ENCODE measurements at places on chromosomes 16 and 17.

DNA sequence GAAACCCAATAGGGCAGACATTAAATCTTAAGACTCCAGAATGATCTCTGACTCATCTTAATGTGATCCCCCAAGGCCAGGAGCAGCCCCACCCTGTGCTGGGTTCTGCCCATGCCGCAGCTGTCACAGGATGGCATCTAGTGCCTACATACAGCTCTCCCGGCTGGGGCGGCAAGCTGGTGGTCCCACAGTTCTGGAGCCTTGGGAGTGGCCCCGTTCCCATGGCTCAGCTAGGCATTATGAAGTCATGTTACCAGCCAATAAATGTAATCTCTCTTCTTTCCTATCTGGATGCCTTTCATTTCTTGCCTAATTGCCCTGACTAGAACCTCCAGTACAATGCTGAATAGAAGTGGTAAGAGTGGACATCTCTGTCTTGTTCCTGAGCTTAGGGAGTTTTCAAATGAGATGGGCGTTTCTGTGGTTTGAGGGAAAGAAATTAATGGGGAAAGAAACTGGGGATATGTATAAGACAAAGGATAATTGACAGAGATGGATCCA, 95.7 kb upstream of the DNAH17 start:
- DNase-seq, result no peak

GRCh38 chr17:4248504-4249277, 15.1 kb downstream of the ANKFY1 start:
- DNase-seq, result no peak

DNA sequence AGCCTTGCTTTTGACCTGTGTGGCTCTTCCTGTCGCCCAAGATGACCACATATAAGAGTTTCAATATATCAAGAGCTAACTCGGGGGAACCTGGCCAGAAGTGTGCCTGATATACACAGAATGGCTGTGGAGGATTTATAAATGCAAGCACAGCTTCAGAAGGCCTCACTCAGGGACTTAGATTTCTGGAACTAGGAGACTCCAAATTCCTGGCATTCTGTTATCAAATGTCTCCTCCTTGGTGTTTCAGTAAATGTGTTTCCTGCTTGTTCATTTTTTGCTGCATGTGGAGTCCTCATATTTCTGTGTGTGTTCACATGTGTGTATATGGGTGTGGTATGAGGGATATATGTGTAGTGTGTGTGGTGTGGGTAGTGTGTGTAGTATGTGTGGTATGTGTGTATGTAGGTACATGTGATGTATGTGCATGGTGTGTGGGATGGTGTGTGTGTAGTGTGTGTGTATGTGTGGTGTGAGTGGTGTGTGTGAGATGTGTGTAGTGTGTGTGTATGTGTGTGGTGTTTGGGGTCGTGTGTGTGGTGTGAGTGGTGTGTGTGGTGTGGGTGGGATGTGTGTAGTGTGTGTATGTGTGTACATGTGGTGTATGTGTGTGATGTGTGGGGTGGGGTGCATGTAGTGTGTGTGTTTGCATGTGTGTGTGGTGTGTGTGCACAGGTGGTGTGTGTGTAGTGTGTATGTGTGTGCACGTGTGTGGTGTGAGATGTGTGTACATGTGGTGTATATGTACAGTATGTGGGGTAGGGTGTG, 981 bp upstream of the CD300H start:
- DNase-seq, result no peak

DNA sequence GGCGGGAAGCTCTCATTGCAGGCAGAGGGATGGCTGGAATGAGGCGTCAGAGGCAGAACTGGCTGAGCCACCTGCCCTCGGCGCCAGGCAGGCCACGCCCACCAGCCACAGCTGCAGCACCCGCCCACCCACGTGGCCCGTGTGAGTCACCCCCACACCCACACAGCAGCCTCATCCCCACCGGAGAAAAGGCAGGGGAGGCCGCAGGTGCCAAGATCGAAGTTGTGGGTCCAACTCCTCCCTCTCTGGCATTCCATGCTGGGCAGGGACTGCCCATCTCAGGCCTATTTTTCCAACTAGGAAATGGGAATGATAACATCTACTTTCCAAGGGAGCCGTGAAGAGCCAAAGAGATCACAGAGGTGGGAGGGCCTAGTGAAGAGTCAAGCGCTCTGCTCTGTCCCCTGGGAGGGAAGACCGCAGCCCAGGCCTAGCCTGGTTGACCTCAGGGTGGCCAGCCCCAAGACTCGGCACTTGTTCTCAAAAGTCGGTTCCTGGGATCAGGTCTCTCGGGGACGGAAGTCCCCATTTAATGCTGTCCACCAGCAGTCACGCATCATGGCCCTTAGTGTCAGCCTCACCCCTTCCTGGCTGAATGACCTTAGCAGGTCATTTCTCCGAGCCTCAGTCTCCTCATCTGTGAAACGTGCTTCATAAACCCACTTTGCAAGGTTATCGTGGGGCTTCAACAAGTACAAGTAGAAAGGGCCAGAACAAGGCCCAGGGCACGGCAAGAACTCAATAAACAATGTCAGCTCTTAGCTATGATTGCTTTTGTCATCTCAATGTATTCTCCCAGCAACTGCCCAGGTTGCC, at the start of gene TRPV3:
TSS of gene TRPV3 (minus strand) at position 45 of the 816 bp plus-strand sequence. CDS start 2,962 bp downstream, outside the sequence.
- peak; percentile 18 for DNase-seq

DNA sequence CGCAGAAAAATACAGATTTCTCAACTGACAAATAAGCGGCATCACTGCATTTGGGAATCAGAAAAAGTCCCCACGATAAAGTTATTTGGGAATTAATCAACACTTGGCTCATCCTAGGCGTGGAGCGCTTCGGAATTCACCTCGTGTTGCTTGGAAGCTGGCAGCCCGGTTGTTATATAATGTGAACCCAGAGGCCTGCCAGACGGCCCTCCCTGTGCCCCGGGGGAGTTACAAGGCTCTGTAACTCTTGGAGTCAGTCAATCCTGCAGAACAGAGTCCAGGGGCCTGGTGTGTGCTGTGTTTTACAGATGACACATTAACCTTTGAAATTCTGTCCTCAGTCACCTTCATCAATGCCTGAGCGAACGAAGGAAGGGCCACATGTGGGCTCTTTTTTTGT, 111.1 kb downstream of the PITPNC1 start:
- DNase-seq, result no peak

- DNase-seq, result no peak
Measured at GRCh38 chr17:82590216-82590615, 58.0 kb downstream of the WDR45B start.

GRCh38 chr17:31596382-31597323, 205.2 kb downstream of the RAB11FIP4 start:
- no peak for DNase-seq

DNA sequence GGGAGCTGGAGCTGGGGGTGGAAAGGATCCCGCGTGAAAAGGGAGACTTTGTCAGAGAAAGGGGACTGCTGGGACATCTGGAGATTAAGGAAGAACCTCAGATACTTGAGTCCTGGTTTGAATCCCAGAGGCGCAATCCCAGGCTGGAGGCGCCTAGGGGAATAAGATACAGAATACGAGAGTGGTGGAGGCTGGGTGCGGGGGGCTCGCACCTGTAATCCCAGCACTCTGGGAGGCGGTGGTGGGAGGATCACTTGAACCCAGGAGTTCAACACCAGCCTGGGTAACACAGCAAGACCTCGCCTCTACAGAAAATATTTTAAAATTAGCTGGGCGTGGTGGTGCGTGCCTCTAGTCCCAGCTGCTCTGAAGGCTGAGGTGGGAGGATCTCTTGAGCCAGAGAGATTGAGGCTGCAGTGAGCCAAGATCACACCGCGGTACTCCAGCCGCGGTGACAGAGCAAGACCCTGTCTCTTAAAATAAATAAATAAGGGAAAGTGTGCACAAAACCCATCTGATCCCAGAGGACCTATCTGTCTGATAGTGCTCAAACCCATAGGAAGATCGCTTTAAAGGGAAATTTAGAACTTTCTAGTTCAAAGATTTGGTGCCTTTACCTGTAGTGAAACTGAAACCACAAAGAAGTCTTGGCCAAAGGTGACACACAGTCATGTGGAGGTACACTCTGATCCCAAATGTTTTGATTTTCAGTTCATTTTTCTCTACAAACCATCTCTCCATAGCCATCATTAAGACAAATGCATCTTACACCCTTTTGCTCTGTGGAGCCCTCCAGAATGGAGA, 617 bp upstream of the SCRN2 start:
- DNase-seq, result no peak

GRCh38 chr17:43720311-43721060, 38.1 kb downstream of the SOST start:
- peak; percentile 42 for DNase-seq

DNA sequence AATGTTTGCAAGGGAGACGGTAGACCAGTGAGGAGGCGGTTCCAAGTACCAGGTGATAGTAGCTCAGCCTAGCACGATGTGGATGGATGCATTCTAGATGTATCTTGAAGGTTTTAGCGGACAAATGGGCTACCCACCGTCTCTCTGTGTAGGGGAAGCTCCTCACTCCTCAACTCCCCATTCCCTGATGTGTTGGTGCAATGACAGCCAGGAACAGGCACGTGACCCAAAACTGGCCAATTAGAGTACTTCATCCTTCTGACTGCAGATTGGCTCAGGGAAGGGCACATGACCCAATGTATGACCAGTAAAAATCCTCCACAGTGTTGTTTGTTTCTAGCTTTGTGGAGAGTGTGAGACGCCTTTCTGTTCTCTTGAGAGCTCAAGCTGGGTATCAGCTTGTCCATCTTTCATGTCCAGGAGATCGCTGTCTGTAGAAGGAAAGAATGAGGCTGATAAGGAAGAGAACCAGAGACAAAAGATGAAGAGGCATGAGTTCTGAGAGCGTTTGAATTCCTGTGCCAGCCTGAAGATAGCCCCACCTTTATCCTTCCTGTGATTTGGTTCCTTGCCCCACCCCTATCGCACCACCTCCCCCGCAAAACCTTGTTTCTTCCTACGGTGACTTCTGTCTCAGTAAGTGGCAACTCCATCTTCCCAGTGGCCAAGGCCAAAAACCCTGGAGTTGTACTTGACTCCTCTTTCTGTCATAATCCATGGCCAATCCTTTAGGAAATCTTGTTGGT, 2.3 kb upstream of the BORCS6 start:
- no peak for DNase-seq

DNA sequence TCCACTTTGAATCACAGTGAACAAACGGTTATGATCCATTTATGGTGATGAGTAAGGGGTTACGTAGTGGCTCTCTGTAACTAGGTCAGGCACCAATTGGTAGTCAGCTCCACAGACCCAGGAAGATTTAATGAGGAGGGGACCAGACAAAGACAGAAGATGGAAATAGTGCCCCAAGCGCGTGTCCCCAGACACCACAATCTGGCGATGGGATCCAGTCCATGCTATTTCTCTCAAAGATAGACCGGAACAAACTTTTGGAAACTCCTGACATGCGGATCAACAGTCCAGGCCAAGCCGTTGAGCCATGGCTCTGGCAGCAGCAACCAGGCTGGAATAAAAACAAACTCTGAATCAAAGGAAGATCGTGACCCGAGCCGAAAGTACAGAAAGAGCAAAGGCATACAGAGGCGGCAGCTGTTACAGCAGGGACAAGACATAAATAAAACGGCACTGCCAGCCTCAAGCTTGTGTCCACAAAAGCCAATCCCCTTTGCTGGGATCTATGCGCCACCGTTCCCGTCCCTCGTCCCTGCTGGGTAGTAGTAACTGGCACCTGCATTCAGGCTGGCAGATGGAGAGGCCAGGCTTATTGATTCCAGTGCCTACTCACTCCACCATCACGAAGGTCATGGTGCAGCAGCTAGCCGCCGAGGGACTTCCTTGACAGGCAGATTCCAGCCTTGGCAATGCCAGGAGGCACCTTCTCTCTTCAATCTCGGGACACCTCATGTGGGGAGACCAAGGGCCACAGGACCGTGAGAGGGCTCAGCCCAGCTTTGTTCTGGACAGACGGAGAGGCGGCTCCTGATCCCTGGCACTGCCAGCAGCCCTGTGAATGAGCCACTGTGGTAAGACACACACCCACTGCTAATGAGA, 50.2 kb downstream of the CDH11 start:
- DNase-seq, result no peak

GRCh38 chr16:64361753-64362152, 760.1 kb downstream of the CDH11 start:
- DNase-seq, result no peak

DNA sequence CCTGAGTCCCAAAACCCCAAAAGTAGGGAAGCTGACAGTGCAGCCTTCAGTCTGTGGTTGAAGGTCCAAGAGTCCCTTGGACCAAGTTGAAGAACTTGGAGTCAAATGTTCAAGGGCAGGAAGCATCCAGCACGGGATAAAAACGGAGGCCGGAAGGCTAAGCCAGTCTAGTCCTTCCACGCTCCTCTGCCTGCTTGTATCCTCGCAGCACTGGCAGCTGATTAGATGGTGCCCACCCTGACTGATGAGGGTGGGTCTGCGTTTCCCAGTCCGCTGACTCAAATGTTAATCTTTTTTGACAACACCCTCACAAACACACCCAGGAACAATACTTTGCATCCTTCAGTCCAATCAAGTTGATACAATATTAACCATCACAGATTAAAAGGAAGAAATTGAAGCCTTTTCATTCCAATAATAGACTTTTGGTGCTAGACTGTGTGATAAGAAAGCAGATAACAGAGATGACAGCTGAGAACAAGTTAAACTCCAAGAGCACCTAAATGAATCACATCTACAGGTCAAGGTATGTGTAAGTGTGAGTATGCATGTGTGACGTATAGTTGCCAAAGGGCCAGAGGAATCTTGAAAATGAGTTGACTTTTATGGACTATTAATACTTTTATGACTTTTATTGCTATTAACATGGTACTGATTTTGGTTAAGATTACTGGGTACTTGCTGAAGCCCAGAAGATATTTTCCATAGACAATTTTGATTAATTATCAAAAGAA, 933.5 kb upstream of the SOX9 start:
- DNase-seq, result no peak

DNA sequence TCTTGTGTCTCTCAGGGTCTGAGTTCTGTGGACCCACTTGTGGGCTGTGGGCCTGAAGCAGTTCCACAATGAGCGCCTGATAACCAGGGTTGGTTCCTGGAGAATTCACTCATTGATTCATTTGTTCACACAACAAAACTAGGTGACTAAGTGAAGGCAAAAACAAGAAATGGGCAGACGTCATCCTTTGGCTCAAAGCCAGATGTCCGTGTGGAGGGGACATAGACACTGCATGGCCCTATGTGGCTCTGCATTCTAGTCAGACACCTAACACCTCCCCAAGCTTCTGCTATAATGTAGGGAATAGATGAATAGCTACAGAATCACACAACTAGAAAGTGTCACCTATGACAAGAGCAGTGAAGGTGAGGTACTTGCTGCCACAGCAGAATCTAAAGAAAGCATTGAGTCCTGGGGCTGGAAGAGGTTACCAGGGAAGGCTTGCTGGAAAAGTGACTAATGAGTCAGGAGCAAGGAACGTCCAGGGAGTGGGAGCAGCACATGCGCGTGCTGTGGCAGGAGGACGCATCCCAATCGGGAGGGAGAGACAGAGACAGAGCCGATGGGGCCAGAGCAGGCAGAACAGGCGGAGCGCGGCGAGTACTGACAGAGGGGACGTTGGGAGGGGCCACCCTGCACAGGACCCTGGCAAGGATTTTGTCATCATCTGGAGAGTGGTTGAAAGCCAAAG, 58.9 kb downstream of the CES1 start:
- DNase-seq, result no peak

DNA sequence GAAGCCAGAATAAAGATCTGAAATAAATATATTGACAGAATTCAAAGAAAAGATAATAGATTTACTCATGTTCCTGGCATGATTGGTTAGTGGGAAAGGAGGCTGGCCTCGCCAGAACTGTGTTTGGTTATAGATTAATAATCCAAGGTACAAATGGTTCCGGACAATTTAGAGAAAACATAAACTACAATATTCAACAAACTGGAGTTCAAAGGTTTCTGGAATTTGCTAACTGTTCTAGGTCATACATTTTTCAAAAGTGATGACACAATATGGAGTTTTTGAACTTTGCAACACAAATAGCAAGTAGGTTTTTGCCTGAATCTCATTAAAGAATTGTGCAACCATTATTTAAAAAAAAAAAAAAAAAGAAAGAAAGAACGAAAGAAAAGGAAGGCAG, 251.7 kb upstream of the SALL1 start:
- DNase-seq, result no peak
